ENCODE measurements at places on chromosomes 5 and 9. TPM values are rescaled to one million over a fixed set of nuclear protein-coding genes. Genes with fewer than 3 reads are reported as not detected.

Gene TRIM32
- total RNA-seq = 20.3 TPM

Gene GFPT2
- total RNA-seq = 57.0 TPM

Gene PPWD1
- 26.6 TPM for total RNA-seq

Gene SEMA5A
- 95.6 TPM for total RNA-seq

Gene RCL1
- 5.6 TPM for total RNA-seq

Gene NR5A1
- not detected for total RNA-seq
